ENCODE measurements at places on chromosomes 13 and 19.

GRCh38 chr19:31664096-31664495, 314.9 kb upstream of the TSHZ3 start:
- H3K4me3 ChIP-seq = no peak overlapping the region
- H3K4me1 ChIP-seq = no peaks in the 10 kb centered on the region
- H3K27me3 ChIP-seq = no peaks in the 10 kb centered on the region
- no peak for DNase-seq
- H3K36me3 ChIP-seq = no peaks in the 10 kb centered on the region

DNA sequence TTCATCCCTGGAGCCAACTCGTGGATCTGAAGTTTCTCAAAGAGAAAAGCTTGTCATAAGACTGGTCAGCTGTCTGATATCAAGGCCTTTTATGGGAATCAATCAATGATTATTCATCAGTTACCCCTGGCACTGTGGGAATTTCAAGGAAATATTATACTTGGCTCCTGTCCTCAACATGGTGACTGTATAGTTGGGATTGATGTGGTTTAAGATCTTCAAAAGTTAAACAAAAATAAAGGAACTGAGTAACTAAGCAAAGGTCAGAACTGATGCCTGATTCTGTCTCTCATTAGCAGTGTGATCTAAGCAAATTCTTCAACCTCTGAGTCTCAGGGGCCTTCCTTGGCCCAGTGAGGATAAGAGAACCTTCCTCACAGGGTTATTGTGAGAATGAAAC, 22.2 kb upstream of the SERPINE3 start:
- peaks cover 3% of the 10 kb centered on the region for H3K27me3 ChIP-seq
- no peak overlapping the region for H3K4me3 ChIP-seq
- no peak for DNase-seq
- H3K4me1 ChIP-seq = no peaks in the 10 kb centered on the region
- no peak overlapping the region for H3K27ac ChIP-seq

DNA sequence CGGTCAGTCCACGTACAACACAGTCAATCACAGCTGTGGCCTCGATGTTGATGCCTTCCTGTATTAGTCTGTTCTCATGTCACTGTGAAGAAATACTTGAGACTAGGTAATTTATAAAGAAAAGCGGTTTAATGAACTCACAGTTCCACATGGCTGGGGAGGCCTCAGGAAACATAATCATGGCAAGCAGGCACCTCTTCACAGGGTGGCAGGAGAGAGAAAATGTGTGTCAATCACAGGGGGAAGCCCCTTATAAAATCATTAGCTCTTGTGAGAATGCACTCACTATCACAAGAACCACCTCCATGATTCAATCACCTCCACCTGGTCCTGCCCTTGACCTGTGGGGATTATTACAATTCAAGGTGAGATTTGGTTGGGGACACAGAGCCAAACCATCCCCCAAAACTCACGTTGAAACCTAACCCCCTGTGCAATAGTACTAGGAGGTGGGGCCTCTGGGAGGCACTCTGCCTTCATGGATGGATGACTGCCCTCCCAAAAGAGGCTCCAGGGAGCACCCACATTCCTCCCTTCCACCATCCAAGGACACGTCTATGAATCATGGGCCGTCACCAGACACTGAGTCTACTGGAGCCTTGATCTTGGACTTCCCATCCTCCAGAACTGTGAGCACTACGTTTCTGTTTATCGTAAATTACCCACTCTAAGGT, 2.3 kb upstream of the PROZ start:
- H3K27ac ChIP-seq = no peak overlapping the region
- H3K4me1 ChIP-seq = peaks cover 20% of the 10 kb centered on the region
- peaks cover 6% of the 10 kb centered on the region for H3K27me3 ChIP-seq
- H3K36me3 ChIP-seq = no peaks in the 10 kb centered on the region
- DNase-seq = no peak
- no peak overlapping the region for H3K4me3 ChIP-seq

GRCh38 chr13:30666113-30666512, 48.4 kb downstream of the USPL1 start:
- H3K27me3 ChIP-seq = no peaks in the 10 kb centered on the region
- H3K27ac ChIP-seq = no peak overlapping the region
- H3K4me1 ChIP-seq = peaks cover 9% of the 10 kb centered on the region
- H3K36me3 ChIP-seq = no peaks in the 10 kb centered on the region

GRCh38 chr19:15240515-15240914, 8.3 kb upstream of the EPHX3 start:
- no peak overlapping the region for H3K4me3 ChIP-seq
- no peaks in the 10 kb centered on the region for H3K4me1 ChIP-seq
- peaks cover 79% of the 10 kb centered on the region for H3K36me3 ChIP-seq
- H3K27me3 ChIP-seq = no peaks in the 10 kb centered on the region

DNA sequence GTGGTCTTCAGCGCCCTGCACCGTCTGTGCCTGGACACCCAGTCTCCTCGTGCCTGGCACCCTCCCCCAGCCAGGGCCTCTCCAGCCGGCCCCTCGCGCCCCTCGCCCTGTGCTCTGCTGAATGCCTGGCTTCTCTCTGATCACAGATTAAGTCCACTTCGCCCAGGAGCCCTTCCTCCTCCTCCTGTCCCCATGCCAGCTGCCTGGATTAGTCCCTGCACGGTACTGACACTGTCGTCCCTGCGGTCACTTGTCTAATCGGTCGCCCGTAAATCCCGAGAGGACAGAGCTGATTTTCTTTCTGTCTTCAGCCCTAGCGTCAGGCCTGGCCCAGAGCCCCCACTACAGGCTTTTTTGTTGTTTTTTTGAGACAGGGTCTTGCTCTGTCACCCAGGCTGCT, 6.6 kb downstream of the THOP1 start:
- no peak overlapping the region for H3K4me3 ChIP-seq
- no peaks in the 10 kb centered on the region for H3K27me3 ChIP-seq
- H3K36me3 ChIP-seq = peaks cover 48% of the 10 kb centered on the region
- H3K4me1 ChIP-seq = peaks cover 38% of the 10 kb centered on the region
- no peak for DNase-seq
- no peak overlapping the region for H3K27ac ChIP-seq

GRCh38 chr19:16829822-16830289, 658 bp downstream of the SIN3B start:
- H3K4me1 ChIP-seq = peaks cover 50% of the 10 kb centered on the region
- peaks cover 24% of the 10 kb centered on the region for H3K27me3 ChIP-seq

GRCh38 chr13:113935001-113935844, 38.7 kb downstream of the C13orf46 start:
- H3K36me3 ChIP-seq = no peaks in the 10 kb centered on the region
- no peak for DNase-seq
- no peak overlapping the region for H3K4me3 ChIP-seq
- H3K4me1 ChIP-seq = peaks cover 1% of the 10 kb centered on the region

- no peak for DNase-seq
- no peaks in the 10 kb centered on the region for H3K36me3 ChIP-seq
- no peaks in the 10 kb centered on the region for H3K4me1 ChIP-seq
Measured at GRCh38 chr13:73464758-73465616, 406.2 kb downstream of the KLF5 start.

GRCh38 chr19:56125806-56126590, 4.9 kb upstream of the ZNF787 start:
- H3K36me3 ChIP-seq = no peaks in the 10 kb centered on the region
- no peaks in the 10 kb centered on the region for H3K27me3 ChIP-seq
- DNase-seq = no peak
- no peak overlapping the region for H3K4me3 ChIP-seq

GRCh38 chr13:110103026-110103425, 203.9 kb downstream of the COL4A1 start:
- no peak overlapping the region for H3K4me3 ChIP-seq
- H3K4me1 ChIP-seq = no peaks in the 10 kb centered on the region
- no peak for DNase-seq
- no peaks in the 10 kb centered on the region for H3K36me3 ChIP-seq
- no peaks in the 10 kb centered on the region for H3K27me3 ChIP-seq

DNA sequence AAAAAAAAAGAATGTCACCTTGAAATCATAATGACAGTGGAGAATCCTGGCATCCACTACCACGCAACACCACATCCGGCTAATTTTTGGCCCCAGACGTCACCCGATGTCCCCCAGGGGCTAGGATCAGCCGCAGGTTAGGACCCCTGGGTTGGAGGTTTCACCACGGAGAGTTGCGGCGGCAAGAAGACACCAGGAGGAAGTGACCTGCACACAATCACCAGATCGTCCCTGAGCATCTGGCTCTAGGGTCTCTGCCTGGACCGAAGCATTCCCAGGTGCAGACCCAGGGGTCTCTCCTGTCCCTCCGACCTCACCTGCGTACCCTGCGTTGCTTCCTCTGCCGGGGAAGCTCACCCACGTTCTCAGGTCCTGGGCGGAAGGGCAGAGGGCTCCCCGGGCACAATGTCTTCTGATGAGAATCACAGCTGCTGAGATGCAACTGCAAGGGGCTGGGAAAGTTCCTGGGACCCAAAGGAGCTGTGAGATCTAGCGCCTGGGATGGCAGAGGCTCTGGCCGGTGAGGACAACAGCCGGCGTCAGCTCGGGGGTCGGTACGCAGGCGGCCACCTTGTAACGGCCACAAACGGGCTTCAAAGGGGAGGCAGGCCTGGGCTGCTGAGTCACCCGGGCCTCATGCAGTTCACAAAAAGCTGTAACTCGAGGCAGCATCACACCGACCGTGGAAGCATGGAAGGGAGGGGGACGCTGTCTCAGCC, 111.2 kb downstream of the GADD45B start:
- no peak for DNase-seq
- peaks cover 27% of the 10 kb centered on the region for H3K4me1 ChIP-seq
- no peak overlapping the region for H3K4me3 ChIP-seq
- no peaks in the 10 kb centered on the region for H3K27me3 ChIP-seq

- no peak overlapping the region for H3K4me3 ChIP-seq
- H3K4me1 ChIP-seq = no peaks in the 10 kb centered on the region
- no peak overlapping the region for H3K27ac ChIP-seq
- H3K36me3 ChIP-seq = no peaks in the 10 kb centered on the region
- DNase-seq = no peak
Measured at GRCh38 chr19:10005632-10006334, 4.5 kb downstream of the COL5A3 start.

DNA sequence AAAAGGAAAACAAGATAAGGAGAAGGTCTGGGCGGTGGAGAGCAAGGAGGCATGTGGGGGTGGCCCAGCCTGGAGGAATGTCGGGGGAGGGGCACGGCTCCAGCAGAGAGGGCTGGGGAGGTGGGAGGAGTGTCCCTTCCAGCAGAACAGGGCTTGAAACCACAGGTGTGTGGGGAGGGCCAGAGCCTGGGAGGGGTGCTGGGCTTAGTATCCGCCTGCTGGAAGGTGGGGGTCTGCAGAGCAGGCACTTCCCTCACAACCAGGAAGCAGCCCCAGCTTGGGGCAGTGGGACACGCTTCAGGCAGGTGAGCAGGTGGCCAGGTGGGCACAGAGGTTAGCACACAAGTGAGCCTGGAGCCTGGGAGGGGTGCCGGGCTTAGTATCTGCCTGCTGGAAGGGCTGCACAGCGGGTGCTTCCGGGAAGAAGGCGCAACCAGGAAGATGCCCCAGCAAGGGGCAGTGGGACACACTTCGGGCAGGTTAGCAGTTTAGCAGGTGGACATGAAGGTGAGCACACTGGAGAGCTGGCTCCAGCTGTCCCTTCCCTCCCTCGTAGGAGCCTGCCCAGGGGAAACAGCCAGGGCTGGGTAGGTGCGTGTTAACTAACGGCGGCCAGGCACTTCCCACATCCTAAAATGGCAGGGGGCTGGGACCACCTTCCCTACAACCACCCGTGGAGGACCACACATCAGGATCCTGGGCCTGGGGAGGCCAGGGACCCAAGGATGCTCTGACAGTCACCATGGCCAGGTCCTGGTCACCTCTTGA, 3.0 kb downstream of the GAS6 start:
- DNase-seq = no peak
- H3K27ac ChIP-seq = no peak overlapping the region
- H3K4me1 ChIP-seq = peaks cover 16% of the 10 kb centered on the region
- no peak overlapping the region for H3K4me3 ChIP-seq
- H3K27me3 ChIP-seq = peaks cover 33% of the 10 kb centered on the region

GRCh38 chr13:28964803-28965202, 144.7 kb downstream of the MTUS2 start:
- peaks cover 3% of the 10 kb centered on the region for H3K27me3 ChIP-seq
- no peaks in the 10 kb centered on the region for H3K4me1 ChIP-seq
- H3K27ac ChIP-seq = no peak overlapping the region
- no peaks in the 10 kb centered on the region for H3K36me3 ChIP-seq
- H3K4me3 ChIP-seq = no peak overlapping the region

- H3K4me3 ChIP-seq = no peak overlapping the region
- DNase-seq = no peak
- no peaks in the 10 kb centered on the region for H3K4me1 ChIP-seq
- H3K27ac ChIP-seq = no peak overlapping the region
Measured at GRCh38 chr13:83941701-83942335, 59.5 kb upstream of the SLITRK1 start.

DNA sequence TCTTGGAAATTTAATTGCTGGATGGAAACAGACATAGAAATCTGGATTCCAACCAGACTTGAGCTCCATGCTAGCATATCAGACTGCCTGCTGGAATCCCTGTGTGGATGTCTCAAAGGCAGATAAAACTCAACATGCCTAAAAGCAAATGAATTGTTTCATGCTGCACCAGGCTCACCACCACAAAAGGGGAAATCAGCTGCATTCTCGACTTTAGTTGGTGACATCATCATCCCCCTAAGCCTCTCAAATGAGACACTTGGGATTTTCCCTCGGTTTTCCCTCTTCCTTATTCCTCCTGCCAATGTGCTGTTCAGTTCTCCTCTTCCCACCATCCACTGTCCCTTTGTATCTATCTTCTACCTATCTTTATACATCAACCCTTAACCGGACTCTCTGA, 134.3 kb downstream of the ZDHHC20 start:
- H3K27ac ChIP-seq = no peak overlapping the region
- no peaks in the 10 kb centered on the region for H3K27me3 ChIP-seq
- no peaks in the 10 kb centered on the region for H3K36me3 ChIP-seq
- DNase-seq = no peak

- no peak overlapping the region for H3K4me3 ChIP-seq
- H3K27me3 ChIP-seq = peaks cover 7% of the 10 kb centered on the region
- no peaks in the 10 kb centered on the region for H3K36me3 ChIP-seq
- peaks cover 6% of the 10 kb centered on the region for H3K4me1 ChIP-seq
- no peak for DNase-seq
Measured at GRCh38 chr19:12974301-12975220, 5.2 kb downstream of the DAND5 start.

DNA sequence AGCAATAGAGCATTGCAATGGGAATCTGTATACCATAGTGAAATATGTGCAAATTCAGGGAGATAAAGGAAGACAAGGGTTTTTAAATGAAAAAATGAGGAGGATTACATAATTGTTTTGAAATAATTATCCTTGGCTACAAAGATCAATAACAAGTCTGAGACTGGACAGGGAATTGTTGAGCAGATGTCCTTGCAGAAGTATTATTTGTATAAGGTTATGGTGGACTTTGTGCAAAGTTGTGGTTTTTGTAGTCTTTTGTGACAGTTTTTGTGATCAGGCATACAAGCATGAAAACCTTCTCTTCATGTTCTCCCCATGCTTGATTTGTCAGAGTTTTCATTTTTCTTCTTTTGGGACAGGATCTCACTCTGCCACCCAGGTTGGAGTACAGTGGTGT, 25.3 kb upstream of the ZNF780A start:
- H3K27ac ChIP-seq = no peak overlapping the region
- no peak overlapping the region for H3K4me3 ChIP-seq
- H3K27me3 ChIP-seq = peaks cover 4% of the 10 kb centered on the region
- no peak for DNase-seq
- H3K4me1 ChIP-seq = no peaks in the 10 kb centered on the region

- no peaks in the 10 kb centered on the region for H3K27me3 ChIP-seq
- peak within 1 kb of the TSS; percentile 100 for H3K27ac ChIP-seq
- H3K36me3 ChIP-seq = peaks cover 39% of the 10 kb centered on the region
Measured at GRCh38 chr13:32538621-32539246, at the start of gene N4BP2L2. N4BP2L2 (minus strand) TSS chr13:32538795; CDS start chr13:32537027, 1,768 bp downstream.

- no peak for DNase-seq
- no peak overlapping the region for H3K27ac ChIP-seq
- no peaks in the 10 kb centered on the region for H3K36me3 ChIP-seq
Measured at GRCh38 chr13:52359534-52359933, 46.4 kb downstream of the THSD1 start.

- no peaks in the 10 kb centered on the region for H3K36me3 ChIP-seq
- no peak for DNase-seq
- H3K27ac ChIP-seq = no peak overlapping the region
- H3K4me3 ChIP-seq = no peak overlapping the region
Measured at GRCh38 chr19:21256722-21257121, 72.5 kb downstream of the ZNF708 start.

Data from activated B cell treated with CpG ODN at 0.5 μM for 24 hours (primary cell).